Stimulated activated CD8-positive, alpha-beta memory T cell treated with anti-CD3 and anti-CD28 coated beads, Interleukin-7, amount 100 ng/mL, for 4 hours (primary cell): ENCODE measurements at places on chromosomes 5 and 9.
A peak's percentile ranks its signal among the peaks of the same experiment; 100 is the strongest.

- DNase-seq, result no peak
Observed at GRCh38 chr5:58751222-58751837, 168.5 kb downstream of the RAB3C start.

GRCh38 chr5:176388003-176388443 lies 375 bp downstream of the NOP16 start:
- no peak for DNase-seq

DNA sequence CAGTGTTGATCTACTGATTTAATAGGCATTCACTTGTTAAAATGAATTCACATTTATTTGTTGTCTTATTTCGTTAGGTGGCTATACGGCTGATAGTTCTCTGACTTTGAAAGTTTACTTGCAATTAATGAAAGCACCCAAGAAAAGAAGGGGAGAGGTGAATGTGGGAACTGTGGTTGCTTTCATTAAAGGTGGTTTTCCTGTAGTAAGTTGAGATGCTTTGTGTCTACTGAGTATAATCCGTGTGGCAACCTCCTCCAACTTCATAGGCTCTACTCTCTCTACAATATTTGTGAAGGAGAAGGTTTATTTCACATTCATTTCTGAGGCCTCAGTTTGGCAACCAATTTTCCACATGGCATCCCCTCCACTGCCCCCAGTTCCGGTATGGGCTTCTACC lies 12.8 kb upstream of the MACIR start:
- DNase-seq, result no peak

DNA sequence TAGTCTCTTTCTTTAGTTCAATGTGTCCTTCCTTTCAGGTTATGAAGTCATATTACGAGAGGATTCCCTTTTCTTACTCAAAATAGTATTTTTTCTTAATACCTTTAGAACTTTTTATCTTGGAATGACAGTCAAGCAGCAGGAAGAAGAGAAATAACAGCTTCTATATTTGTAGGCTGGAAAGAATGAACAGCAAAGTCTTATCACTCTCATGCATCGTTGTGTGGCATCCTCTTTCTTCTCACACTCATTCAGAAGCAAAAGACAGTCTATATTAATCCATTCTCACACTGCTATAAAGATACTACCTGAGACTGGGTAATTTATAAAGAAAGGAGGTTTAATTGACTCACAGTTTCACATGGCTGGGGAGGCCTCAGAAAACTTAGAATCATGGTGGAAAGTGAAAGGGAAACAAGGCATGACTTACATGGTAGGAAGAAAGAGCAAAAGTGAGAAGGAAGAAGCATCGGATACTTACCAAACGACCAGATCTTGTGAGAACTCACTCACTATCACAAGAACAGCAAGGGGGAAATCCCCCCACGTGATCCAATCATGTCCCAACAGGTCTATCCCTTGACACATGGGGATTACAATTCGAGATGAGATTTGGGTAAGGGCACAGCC lies 1646.1 kb upstream of the CDH6 start:
- DNase-seq, result no peak

- DNase-seq, result no peak
Observed at GRCh38 chr9:27003426-27004077, 1.9 kb downstream of the LRRC19 start.

DNA sequence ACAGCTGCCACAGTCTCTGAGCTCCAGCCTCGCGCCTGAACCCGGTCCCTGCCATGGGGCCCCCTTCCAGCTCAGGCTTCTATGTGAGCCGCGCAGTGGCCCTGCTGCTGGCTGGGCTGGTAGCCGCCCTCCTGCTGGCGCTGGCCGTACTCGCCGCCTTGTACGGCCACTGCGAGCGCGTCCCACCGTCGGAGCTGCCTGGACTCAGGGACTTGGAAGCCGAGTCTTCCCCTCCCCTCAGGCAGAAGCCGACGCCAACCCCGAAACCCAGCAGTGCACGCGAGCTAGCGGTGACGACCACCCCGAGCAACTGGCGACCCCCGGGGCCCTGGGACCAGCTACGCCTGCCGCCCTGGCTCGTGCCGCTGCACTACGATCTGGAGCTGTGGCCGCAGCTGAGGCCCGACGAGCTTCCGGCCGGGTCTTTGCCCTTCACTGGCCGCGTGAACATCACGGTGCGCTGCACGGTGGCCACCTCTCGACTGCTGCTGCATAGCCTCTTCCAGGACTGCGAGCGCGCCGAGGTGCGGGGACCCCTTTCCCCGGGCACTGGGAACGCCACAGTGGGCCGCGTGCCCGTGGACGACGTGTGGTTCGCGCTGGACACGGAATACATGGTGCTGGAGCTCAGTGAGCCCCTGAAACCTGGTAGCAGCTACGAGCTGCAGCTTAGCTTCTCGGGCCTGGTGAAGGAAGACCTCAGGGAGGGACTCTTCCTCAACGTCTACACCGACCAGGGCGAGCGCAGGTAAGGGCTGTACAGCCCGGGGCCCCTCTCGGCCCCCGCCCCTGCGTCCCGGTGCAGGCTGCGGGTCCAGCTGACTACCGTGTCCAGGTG lies 509 bp downstream of the LVRN start:
- no peak for DNase-seq

GRCh38 chr5:54580997-54581811 lies 63.6 kb downstream of the SNX18 start:
- no peak for DNase-seq

DNA sequence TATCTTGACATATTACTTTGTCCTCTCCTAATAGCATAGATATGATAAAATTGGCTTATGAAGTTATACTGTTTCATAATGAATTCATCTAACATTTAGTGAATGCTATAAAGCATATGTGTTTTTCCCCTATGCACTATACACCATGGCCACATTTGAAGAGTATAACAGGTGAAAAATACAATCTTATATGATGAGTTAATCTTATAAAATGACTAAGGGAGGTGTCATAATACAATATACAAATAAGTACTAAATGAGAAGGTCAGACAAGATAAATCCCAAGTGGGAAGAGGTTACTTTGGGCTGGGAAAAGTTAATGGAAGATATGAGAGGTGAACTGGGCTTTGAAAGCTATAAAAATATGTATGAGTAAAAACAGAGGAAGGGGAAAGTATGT lies 174.4 kb downstream of the PCSK1 start:
- no peak for DNase-seq

DNA sequence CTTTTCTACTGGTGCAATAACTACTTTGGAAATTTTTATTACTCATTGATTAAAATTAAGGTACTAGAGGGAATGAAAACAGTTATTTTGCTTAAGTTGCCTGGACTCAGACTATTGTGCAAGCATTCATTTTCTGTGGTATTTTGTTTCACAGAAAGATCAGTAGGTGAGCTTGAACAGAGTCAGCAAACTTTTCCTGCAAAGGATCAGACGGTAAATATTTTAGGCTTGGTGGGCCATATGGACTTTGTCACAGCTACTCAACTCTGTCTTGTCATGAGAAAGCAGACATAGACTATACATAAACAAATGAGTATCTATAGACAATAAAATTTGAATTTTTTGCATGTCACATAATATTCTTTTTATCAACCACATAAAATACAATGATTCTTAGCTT lies 1036.4 kb downstream of the NR2F1-AS1 start:
- DNase-seq, result no peak

DNA sequence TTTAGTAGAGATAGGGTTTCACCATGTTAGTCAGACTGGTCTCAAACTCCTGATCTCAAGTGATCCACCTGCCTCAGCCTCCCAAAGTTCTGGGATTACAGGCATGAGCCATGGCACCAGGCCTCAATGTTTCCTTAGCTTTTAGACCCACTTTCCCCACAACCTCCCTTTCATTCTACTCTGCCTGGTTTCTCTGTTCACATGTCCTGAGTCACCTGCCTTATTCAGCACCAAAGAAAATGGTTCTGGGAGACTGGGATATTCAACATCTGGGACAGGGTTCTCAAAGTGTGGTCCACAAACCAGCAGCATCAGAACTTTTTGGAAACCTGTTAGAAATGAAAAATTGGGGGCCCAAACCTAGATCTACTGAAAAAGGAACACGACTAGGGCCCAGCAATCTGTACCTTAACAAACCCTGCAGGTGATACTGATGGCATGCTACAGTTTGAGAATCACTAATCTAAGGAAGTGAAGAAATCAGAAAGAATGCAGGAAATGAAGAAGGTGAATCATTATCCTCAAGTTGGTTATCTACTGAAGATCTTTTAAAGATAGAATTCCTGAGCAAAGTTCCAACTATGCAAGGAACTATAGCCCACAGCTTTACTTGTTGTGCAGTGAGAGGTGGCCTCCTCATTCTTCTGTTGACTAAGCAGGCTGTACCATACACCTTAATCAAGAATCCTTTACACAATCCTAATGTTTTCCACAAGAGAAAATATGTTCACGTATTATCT lies 51.8 kb upstream of the CTNNAL1 start:
- no peak for DNase-seq

GRCh38 chr9:79663878-79664277 lies 92.1 kb downstream of the TLE4 start:
- no peak for DNase-seq

DNA sequence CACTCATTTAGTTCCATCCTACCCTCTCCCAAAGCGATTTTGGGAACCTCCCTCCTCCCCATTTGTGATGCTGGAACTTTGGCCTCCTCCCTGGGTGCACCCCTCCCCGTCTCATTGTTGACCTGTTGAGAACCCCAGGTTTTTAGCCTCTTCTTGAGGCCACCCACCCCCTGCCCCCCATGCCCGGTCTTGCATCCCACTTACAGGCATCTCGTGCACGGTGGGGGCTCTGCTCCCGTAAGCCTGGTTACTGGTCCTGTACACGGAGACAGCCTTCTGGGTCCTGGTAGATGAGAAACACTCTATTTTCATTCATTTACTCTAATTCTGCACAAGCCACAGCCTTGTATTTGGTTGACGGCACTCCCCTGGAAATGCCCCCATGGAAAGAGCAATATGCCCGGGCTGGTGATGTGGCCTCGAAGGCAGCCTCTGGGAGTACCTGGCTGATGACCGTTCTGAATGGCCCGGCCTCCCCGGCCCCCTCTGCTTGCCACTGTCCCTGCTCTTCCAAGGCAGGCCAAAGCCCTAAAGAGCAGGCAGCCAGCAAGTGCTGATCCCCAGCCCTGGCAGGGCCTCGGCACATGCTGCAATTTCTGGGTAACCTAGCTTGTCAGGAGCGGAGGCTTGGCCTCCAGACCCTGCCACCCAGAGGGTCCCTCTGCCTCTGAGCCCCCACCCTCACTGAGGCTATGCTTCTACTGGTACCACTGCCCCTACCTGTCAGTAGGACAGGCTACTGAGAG lies 1.9 kb upstream of the MRPS2 start:
- no peak for DNase-seq

DNA sequence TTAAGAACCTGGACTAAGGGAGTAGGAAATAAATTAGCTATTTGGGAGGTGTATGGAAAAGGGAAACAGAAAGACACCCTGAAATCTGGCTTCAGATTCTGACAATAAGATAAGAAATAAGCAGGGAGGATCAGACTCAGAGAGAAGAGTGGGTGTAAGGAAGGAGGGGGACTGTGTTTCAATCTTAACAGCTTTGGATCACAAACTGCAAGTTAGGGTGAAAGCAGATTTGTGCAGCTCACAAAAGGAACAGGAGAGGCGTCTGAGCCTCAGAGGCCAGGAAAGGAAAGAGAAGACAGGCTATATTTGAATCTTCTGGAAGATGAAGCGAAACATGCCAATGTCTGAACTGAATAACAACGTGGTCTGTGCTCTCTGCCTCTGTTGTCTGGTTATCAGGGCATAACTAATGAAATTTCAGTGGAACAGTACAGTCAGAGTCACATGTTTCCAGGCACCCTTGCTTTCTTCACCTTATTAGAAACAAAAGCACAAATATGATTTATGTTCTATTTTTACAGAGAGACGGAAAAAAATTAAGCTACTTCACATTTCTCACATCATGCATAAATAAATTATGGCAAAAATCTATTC lies 26.6 kb downstream of the SGTB start:
- no peak for DNase-seq

DNA sequence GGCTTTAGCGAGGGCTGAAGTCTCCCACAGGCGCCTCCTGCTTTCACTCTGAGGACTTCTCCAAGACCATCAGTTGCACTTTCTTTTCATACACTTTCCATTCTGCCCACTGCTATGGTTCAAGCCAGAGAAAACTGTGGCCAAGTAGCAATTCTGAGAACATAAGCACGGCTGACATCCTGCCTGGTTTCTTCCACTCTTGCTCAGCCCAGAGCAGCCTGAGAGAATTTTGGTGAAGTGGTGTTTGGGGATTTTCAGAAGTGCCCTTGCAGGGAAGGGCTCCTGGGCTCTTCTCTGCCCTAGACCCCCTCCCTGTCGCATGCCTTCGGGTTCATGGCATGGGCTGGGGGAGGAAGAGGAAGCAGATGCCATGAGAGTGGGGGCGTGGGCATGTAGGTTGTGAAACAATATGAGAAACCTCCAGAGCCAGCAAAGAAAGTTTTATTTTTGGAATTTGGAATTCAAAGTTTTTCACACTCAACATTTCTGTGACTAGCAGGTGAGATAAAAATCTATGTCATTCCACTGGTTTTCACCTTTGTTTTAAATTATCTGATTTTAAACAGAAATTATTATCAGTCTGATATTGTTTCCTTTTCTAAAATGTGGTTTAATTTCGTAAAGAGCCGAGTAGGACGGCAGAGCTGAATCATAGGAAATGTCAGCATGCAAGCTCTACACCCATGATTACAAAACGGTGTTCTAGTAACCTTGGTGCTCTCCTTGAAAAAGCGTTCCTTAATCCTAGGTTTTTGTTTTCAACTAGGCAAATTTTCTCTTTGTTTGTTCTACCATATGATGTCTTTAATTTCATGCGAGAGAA lies 27.8 kb upstream of the TNFSF8 start:
- peak; percentile 47 for DNase-seq
